Stimulated activated CD8-positive, alpha-beta memory T cell treated with anti-CD3 and anti-CD28 coated beads, Interleukin-4, amount 100 ng/mL, for 48 hours (primary cell): ENCODE measurements at places on chromosomes 13 and 19.

DNA sequence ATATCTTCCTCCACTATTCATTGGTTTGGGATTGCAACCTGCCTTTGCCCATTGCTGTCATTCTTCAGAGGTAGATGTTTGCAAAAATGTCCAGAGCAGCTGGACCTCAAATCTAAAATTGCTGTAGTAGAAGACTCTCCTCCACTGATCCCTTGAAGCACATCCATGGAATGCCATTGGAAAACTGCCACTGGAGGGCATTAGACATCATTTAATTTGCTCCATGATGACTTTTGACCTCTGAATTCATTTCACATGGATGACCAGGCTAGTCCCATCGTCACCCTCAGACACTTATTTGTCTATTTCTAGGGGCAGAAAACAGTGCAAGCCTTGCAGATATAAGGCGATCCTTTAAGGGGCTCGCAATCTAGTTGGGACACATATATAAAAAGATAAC, 33.9 kb upstream of the FLT1 start:
- DNase-seq, result no peak

- no peak for DNase-seq
Measured at GRCh38 chr13:74869846-74870245, 612.1 kb downstream of the TBC1D4 start.

GRCh38 chr19:15166700-15167099, 34.1 kb downstream of the NOTCH3 start:
- DNase-seq, result no peak

GRCh38 chr19:2500156-2500555, 24.2 kb downstream of the GADD45B start:
- DNase-seq, result no peak

- no peak for DNase-seq
Measured at GRCh38 chr13:48624858-48625257, 28.9 kb upstream of the CYSLTR2 start.

GRCh38 chr19:10478903-10479384, 24.2 kb downstream of the KEAP1 start:
- peak; percentile 91 for DNase-seq

GRCh38 chr19:9970481-9970880, 34.2 kb upstream of the OLFM2 start:
- no peak for DNase-seq

- DNase-seq, result no peak
Measured at GRCh38 chr13:97318532-97318931, 96.4 kb downstream of the MBNL2 start.

GRCh38 chr19:42134535-42135070, 2.4 kb upstream of the POU2F2 start:
- DNase-seq, result no peak

DNA sequence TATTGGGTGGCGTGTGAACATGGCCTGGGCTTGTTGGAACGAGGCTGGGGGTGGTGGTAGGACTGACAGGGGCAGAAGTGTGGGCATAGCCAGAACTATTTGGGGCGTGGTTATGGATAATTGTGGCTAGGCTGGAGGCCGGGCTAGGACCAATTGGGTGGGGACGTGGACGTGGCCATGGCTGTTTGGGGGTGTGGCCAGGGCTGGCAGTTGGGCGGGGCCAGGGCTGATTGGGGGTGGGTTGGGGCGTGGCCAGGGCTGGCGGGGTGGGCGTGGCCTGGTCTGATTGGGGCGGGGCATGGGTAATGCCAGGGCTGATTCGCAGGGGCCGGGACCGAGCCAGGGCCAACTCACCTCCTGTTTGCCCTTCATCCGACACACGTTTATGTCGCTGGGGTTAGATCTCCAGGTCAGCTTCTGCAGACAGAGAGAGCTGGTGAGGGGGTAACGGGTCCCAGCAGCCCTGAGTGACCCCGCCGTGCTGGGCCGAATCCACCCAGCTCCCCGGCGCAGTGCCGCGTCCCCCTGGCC, 2.8 kb downstream of the SEMA6B start:
- peak; percentile 68 for DNase-seq

GRCh38 chr19:19213426-19214158, 1.8 kb downstream of the NCAN start:
- no peak for DNase-seq

- peak; percentile 24 for DNase-seq
Measured at GRCh38 chr19:35236638-35237400, 8.3 kb upstream of the FAM187B start.

DNA sequence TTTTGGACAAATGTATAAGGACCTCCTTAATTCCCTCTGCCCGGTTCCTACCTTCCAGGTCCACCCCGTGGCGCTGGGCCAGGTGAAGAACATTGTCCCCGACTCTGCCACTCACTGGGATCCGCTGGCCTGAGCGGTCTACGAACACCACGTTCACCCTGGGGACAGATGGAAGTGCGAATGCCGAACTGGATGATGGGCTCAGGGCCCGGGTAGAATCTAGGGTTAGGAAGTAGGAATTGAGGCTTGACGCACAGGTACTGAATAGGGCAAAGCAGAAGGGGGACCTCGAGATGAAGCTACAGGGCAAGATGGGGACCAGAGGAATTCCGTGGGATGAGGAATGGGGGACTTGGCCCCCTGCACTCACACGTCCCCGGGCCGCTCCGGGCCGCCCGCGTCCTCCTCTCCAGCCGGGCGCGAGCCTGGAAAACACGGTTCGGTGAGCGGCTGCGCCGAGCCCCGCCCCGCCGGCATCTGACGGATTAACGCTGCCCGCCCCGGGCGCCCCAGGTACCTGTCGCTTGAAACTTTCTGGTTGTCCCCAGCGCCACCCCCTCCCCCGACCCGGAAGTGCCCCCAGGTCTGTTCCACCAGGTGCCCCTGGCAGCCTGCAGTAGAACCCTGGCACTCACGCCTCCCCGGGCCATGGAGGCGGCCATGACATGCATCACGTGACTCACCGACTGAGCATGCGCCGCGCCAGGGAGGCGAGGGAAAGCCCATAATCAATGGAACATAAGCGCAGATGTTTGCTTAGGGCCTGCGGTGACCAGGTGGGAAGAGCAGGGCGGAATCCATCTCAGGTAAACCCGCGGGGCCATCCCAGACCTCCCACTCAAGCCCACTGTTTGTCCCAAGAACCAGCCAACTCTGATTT, at the start of gene FDX2:
Gene FDX2 (minus strand): TSS at position 681 of the 880 bp plus-strand sequence. CDS start 19 bp downstream, at position 662.
- DNase-seq, result peak; percentile 97

GRCh38 chr13:101157261-101157660, 259.0 kb downstream of the NALCN start:
- DNase-seq, result no peak

DNA sequence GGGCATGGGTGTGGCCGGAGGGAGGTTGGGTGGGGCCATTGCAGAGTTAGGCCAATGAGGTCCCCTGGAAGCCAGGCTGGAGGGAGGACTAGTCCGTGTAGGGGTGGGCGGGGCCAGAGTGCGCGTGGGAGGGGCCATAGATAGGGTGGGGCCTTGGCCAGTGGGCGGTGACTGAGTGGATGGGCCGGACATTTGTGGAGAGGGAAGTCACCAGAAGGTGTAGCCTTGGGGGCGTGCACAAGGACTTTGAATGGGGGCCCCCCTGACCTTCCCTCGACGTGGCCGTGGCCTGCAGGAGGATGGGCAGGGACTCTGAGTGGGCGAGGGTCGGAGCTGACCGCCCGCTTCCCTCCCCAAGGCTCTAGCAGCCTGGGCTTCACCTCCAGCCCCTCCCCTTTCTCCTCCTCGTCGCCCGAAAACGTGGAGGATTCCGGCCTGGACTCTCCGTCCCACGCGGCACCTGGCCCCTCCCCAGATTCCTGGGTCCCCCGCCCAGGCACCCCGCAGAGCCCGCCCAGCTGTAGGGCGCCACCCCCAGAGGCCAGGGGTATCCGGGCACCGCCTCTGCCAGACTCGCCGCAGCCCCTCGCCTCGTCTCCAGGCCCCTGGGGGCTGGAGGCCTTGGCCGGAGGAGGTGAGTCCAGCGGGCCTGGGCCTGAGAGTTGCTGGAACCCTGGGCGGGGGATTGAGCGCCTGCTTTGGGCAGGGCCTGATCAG, 16.5 kb upstream of the B3GNT3 start:
- DNase-seq, result peak; percentile 81
